ENCODE measurements at places on chromosomes 1 and 21.

GRCh38 chr21:37921091-37921490 is 4.8 kb upstream of the KCNJ6 start:
- DNase-seq: no peak

- no peak for DNase-seq
Observed at GRCh38 chr21:39961251-39961650, 94.0 kb downstream of the PCP4 start.

- DNase-seq: no peak
Observed at GRCh38 chr1:244653439-244654107, 647 bp downstream of the DESI2 start.

GRCh38 chr1:244801246-244801645 is 34.2 kb upstream of the COX20 start:
- DNase-seq: peak; percentile 49

GRCh38 chr1:40630488-40631223 is 34.8 kb downstream of the RIMS3 start:
- peak; percentile 34 for DNase-seq

DNA sequence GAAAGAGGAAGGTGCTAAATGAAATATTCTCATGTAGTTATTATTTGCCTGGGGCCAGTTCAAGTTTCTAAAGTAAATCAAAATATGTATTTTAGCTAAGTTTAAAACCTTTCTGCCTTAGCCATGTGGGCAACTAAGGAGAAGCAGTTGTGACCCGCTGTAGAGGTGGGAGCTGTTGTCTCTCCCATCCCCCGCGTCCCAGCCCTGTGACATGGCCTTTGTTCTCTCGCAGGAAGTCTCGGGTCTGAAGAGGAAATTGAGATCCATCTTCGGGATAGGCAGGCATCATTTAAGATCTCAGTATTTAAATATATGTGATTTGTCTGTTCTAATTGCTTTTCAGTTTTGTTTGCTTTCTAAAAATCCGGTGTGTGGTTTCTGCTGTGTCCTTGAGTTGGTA is 121.5 kb downstream of the CAMTA1 start:
- DNase-seq: no peak

GRCh38 chr1:7771823-7772299 is 765 bp downstream of the VAMP3 start:
- no peak for DNase-seq

- DNase-seq: no peak
Observed at GRCh38 chr1:2574350-2574749, 12.2 kb upstream of the PRXL2B start.

GRCh38 chr1:110556471-110556807 is 37.5 kb upstream of the KCNA10 start:
- DNase-seq: no peak

GRCh38 chr1:28329395-28330153 is 734 bp downstream of the MED18 start:
- DNase-seq: no peak

DNA sequence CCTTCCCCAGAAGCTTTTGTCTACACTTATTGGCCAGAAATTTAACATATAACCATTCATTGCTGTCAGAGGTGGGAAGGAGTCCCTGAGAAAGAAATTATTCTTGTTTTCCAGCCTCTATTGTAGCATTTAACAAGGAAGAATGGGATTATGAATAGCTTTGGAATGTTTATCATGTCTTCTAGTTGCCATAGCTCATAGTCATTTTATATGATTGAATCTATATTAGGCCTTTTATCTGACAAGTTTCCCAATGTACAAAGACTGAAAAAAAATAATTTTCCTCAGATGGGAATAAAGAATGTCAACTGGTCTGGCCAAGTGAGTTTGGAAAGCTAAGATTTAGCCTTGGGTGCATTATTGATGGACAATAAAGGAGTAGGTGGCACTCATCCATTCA is 28.3 kb downstream of the PTPRC start:
- DNase-seq: no peak

DNA sequence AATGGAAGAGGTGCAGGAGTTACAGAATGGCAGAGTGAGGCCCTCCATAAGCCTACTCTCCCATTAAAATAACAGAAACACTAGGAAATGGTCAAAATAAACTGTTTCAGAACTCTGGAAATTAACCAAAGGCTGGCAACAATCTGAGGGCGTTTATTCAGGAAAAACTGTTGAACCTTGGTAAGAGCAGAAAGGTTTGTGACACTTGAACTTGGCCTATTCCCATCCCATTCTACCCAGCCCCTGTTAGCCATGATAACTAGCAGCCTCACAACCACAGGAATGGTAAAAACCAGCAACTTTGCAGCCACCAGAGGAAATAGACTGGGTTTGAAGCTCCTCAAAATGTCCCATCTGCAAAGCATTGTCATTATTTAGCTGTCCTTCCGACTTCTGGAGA is 256.8 kb downstream of the RHOU start:
- no peak for DNase-seq

GRCh38 chr1:25232027-25232865 is at the start of gene SYF2:
SYF2 (minus strand) TSS chr1:25232502; CDS start chr1:25232467, 35 bp downstream.
- peak; percentile 91 for DNase-seq

DNA sequence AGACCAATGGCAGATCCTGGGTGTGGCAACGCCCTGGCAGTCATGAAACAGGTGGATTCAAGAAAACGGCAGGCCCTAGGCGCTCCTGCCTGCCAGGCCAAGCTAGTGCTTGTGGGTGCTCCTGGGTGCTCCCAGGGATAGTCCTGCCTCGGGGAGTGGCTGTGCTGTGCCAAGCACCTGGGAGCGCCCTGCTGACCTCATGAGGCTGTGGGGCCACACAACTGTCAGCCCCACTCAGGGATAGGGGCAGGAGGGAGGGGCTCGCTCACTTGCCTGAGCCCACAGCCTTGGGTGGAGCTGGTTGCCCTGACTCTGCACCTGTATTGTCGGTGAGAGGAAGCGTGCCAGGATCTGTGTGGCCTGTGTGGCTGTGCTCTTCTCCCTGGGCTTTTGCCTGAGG is 9.4 kb downstream of the SNAP47 start:
- no peak for DNase-seq

DNA sequence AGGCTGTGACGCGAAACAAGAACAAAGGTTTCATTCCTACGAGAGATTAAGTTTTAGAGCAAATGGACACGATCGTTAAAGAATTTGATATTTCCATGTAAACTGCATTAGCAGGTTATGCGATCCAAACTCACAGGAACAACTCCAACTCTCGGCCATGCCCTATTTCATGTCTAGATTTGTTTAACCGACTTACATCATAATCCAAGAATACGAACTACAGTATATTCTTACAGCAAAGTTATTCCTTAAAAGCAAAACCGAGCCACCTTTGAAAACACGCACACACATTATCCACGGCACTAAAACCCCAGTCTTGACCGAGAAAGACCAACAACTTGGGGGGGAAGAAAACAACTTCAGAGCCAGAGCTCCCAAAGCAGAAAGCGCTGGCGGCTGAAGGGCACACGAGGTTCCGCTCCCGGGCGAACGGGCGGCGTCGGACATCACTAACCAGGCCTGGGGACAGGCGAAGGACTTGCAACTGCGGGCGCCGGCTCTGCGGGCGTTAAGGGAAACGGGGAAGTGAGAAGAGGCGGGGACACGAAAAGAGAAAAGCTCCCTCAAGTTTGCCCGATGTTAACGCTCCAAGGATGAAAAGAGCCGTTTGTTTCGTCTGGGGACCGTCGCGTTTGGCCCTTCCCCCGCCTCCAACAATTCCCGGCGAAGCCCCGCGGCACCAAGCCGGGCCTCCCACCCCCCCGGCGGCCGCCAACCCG is 690 bp downstream of the B3GALNT2 start:
- peak; percentile 50 for DNase-seq

- DNase-seq: no peak
Observed at GRCh38 chr1:36534711-36535412, 52.1 kb upstream of the CSF3R start.

DNA sequence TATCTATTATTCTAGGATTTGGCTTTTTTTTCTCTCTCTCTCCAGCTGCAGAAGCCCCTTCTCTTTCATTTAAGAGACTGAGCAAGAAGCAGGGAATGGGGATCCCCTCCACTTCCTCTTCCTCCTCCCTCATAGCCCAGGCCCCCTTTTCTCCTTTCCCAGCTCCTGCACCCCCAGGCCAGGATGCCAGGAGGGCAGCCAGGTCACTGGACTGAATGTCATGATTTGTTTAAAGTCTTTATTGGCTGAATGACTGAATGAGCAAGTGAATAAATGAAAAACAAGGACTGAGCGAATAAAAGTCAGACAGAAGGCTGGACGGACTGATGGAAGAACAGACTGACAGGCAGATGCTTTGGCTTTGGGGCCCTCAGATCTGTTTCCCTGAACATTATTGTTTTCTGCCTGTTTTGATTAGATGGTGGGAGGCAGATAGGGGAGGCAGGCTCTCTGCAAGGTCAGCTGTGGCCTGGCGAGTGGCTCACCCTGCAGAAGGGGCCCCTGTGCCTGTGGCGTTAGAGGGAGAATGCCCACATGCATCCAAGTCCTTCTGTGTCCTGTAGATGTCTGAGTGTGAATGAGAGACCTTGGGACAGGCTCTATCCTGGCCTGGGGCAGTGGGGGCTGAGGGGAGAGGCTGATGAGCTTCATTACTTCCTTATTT is 20.3 kb upstream of the ADGRB2 start:
- DNase-seq: no peak

DNA sequence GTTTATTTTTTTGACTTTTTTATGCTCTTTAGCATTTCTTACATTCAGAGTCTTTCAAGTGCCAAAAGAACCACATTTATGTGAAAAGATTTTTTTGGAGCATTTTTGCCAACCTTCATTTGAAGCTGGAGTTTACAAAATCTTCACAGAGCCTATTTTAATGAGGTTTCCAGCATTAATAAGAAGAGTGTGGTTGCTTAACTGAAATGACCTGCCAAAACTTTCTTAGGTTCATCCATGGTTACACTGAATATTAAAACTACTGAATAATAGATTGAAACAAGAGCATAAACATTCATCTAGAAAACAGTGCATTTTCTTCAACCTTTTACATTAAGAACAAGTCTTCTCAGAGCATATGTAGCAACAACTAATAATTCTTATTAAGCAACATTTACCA is 672.3 kb upstream of the CXADR start:
- DNase-seq: no peak

DNA sequence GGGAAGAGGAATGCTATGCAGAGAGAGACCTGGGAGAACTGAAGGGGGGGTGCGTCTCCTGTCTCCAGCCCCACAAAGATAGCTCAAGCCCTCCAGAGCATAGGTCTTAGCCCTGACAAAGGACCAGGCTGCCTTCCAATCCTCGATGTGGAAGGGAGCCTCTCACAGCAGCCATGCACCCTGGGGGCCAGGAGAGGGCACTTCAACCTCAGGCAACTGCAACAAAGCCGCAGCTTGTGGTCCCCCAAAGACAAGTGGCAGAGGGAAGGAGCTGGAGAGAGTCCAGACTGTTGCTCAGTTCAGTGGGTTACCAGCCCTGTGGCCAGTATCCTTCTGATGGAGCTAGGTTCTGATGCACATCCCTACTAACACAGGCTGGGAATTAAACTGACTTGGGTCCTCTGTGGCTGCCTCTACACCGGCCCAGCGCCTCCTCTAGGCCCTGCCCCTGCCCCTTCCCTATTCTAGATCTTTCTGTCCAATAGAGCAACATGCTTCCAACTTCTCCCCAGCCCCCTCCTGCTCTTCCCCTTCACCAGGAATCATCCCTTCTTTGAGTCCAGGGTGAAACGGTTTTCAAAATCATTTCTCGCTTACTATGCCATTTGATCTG is 100.7 kb upstream of the SPATA6 start:
- DNase-seq: peak; percentile 11

DNA sequence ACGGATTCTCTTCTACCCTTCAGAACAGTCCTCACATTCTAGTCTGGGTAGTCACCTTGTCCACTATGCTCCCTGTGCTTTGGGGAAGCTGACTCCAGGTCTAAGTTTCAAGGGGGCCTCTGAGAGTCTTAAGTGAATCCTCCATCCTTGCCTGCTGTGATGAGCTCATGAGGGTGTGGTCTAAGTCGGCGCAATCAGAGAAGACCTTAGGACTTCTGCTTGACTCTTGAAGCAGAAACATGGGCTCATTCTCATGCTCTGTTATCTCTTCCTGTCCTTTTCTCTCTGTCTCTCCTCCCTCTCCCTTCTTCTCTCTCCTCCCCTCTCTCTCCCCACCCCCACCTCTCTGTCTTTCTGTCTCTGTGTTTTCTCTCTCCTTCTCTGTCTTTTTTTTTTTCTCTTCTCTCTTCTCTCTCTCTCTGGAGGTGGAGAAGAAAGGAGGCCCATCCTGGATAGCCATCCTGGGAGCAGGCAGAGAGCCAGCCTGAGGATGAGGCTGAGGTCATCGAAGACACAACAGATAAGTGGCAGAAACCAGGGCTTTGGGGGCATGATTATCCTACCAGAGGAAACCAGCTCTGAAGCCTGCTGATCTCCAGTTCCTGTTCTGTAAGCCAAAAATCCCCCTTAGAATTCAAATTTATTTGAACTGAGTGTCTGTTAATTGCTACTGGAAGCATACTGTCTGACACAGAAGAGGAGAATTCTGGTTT is 245.6 kb downstream of the SIPA1L2 start:
- no peak for DNase-seq

- DNase-seq: no peak
Observed at GRCh38 chr1:8096105-8097011, 70.2 kb upstream of the ERRFI1 start.

- no peak for DNase-seq
Observed at GRCh38 chr1:191099696-191100095, 622.0 kb upstream of the BRINP3 start.

GRCh38 chr1:154837034-154837671 is 32.9 kb downstream of the KCNN3 start:
- no peak for DNase-seq

- DNase-seq: no peak
Observed at GRCh38 chr1:54557671-54558355, 9.8 kb downstream of the ACOT11 start.

DNA sequence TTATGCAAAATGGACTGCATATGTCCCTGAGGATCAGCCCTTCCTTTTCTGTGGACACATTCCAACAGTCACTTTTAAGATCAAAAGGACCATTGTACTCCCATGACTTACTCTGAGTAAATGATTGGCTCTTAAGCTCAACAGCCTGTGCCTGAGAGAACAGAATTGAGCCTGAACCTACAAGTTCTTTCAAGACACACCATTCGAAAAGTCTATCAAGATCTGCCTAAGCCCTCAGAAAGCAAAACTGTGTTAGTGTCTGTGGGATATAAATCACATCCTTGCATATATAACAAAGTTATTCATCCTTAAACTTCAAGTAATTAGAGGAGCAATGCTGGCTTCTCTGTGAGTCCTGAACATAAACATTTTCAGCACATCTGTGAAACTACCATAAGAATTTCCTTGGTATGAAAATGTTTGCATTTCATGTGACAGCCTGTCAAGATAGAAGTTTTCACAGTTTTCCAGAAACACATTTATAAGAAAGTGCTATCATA is 41.6 kb downstream of the PCNX2 start:
- no peak for DNase-seq

DNA sequence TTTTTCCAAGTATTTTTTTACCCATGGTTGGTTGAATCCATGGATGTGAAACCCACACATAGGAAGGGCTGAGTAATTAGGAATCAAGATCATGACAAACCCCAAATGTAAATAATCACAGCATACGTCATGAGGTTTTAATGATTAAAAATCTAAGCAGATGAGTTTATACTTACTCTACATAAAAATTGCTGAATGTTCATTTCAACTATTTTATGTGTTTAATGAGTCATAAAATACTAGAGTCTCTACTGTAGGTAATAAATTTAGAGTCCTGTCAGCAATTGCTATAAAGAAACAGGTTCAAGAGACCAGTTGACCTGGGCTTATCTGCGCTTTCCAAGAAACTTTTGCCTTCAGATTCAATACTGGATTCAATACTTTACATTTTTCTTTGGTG is 18.2 kb downstream of the CTH start:
- no peak for DNase-seq

- no peak for DNase-seq
Observed at GRCh38 chr1:109929170-109929569, 18.5 kb downstream of the CSF1 start.
